ENCODE measurements at places on chromosomes 7 and 10.

GRCh38 chr7:124777268-124777667 lies 11.7 kb upstream of the GPR37 start:
- no peak for DNase-seq

GRCh38 chr10:84179059-84179710 lies 5.6 kb downstream of the GPR15LG start:
- no peak for DNase-seq

- no peak for DNase-seq
These were observed 58.9 kb downstream of the ALOX5 start for GRCh38 chr10:45432700-45433472.

DNA sequence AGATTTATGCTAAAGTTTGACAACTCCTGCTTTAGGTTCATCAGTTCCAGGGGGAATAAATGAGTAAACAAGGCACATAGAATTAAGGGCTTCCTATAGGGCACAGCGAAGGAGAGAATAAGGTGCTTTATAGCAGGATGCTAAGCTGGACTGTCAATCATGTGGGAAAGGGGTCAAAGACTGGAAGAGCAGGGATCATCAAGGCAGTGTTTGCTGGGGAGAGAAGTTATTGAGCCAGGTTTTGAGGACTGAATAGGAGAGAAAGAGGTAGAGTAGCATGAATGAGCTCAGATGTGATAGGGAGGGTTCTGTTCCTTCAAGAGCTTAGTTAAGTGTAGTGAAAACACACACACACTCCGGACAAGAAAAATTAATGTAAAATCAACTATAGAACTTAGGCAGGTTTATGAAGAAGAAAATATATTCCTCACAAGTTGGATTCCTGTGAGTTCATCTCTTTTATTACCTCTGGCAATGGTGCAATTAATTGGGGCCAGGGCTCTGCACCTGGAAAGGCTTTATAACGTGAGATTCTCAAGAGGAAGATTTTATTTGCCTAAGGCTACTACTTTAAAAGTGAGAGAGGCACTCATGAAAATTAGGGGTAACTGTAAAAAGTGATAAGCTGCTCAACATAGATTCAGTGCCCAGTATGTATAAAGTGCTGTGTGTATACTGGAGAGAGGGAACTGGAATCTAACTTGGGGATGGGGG lies 222.4 kb downstream of the AUTS2 start:
- no peak for DNase-seq

DNA sequence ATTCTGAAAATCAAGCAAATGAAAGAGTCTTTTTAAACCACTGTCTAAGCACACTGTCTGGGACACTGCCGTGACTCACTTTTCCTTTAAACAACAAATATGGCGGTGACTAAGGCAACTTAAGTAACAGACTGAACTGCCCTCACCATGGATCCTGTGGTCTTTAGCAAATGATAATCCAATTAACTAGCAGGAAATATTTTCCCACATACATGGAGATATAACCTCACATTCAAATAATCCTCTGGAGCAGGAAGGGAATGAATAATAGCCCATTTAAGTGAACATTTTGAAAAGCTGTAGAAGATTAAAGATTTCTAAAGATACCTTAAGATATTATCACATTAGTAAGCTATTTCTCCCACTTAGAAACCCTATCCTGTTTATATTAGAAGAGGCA lies 40.3 kb upstream of the LRRC17 start:
- no peak for DNase-seq

- no peak for DNase-seq
These were observed 334.4 kb upstream of the CACNA2D1 start for GRCh38 chr7:82778021-82778420.

Measured in activated T-cell treated with anti-CD3 and anti-CD28 coated beads, Interleukin-2, amount 50 U/mL, for 48 hours (primary cell).